ENCODE measurements at places on chromosomes 3 and 15.

DNA sequence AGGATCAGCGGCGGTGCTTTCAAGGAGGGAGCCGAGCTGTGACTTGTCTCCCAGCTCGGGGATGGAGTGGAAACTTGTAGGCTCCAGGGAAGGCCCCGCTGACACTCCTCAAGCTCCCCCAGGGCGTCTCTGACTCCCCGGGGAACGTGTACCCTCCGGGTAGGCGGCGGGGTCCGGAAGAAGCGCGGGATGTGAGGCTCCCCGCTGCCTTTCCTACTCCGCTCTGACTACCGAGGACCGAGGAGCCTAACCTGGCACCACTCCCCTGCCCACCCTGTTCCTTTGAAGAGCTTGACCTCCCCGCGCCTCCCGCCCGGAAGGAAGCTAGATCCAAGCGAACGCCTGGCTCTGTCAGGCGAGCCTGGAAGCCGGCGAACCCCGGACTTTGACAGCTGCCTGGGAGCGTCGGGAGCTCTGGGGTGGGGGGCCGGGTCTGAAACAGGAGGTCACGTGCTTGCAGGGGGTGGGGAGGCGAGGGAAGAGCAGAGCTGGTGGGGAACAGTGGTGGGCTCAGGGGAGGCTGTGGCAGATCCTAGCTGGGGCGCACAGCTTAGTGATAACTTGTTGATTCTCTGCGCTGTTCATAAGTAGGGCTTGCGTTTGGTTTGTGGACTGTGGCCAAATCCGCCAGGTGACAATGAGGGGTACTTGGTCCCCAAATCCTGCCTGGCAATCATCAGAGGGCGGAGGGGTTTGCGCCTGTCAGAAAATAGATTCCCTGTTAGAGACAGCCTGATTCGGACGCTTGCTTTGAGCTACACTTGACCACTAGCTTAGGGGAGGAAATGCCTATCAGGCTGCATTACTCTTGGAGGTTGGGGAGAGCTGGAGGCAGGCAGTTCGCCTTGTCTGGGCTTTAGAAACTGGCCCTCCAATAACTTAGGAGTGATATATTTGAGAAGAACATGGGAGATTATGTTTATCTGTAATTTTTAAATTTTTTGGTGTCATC lies 1.2 kb downstream of the CLSTN2 start:
- DNase-seq: no peak

DNA sequence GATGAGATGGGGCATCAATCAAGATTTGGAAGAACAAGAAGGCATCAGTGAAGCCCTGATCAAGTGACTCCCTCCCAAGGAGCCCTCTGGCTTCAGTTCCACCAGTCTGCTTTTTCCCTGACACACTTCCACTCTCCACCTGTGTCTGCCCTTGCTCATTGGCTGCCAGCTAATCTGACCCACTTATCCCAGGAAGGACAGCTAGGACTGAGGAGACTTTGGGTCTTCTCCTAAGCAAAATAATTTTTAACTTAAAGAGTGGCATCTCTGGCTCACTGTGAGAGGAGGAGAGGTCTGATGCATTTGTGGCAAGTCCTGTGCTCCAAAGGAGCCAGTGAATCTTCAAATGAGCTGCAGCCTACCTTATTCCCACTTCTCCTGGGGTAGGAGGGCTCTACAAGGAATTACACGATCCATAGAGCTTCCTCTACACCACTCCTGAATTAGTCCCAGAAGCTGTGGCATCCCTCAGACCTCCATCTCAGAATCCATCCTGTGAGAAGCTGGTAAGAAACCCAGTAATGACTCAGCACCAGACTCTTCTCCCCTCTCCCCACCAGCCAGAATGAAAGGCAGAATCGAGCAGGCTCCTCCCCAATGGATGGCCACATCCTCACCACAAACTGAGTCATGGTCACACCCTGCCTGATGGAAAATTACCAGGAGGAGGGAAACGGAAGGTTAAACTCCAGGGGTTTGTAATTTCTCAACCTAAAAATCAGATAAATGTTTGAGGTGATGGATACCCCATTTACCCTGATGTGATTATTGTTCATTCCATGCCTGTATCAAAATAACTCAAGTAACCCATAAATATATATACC lies 6.3 kb upstream of the PKM start:
- DNase-seq: peak; percentile 51

- DNase-seq: no peak
Observed at GRCh38 chr3:127483902-127484591, 106.5 kb downstream of the TPRA1 start.

DNA sequence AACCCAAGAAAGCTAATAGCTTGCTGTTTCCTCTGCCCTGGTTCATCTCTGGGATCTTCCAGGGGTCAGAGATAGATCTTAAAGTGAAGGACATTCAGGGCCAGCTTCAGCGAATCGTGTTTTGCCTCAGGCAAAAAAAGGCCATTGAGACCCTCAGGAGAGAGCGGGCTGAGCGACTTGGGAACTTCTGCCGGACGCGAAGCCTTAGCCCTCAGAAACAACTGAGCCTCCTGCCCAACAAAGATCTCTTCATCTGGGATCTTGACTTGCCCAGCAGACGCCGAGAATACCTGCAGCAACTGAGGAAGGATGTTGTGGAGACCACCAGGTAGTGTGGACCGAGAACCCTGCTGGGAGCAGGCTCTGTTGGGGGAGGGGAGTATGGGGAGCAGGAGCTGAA lies 42.5 kb downstream of the CDAN1 start:
- no peak for DNase-seq

- DNase-seq: peak; percentile 29
Observed at GRCh38 chr3:138833899-138834595, 681 bp downstream of the PIK3CB start.

- no peak for DNase-seq
Observed at GRCh38 chr3:54659347-54659746, 268.5 kb downstream of the LRTM1 start.

GRCh38 chr3:48934333-48934991 lies 15.8 kb downstream of the ARIH2 start:
- no peak for DNase-seq

GRCh38 chr15:25464383-25464782 lies 25.6 kb upstream of the UBE3A start:
- no peak for DNase-seq

DNA sequence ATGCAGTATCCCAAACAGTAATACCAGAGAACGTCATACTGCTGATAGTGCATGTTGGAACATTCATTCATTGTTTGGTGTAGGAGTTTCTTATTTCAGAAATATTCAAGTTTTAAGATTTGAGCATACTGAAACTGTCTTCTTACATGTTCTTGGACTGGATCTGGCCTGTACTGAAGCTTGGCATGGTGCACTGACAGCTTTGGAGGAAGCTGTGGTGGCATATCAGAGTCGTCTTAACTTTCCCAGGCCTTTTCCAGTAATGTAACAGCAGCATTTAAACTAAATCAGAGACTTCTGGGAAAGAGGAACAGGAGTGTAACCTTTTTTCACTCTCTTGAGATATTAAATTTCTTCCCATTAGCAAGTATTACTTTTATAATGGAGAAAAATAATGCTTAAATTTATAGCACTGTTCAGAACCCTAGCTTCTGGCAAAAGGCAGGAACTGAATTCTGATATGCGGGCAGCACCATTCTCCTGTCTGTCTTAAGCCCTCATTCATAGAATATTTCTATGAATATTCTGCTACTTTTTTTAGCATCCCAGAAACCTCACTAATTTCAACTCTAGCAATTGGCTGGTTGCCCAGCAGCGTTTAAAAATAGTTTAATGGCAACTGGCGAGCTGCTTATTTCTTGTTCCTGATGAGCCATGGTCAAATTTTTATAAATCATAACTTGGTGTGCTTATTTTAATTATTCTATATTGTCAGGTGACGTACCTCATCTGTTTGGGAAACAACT lies 31.1 kb downstream of the DNAJC13 start:
- DNase-seq: no peak

- no peak for DNase-seq
Observed at GRCh38 chr15:74044267-74045110, 37.9 kb downstream of the GOLGA6A start.

DNA sequence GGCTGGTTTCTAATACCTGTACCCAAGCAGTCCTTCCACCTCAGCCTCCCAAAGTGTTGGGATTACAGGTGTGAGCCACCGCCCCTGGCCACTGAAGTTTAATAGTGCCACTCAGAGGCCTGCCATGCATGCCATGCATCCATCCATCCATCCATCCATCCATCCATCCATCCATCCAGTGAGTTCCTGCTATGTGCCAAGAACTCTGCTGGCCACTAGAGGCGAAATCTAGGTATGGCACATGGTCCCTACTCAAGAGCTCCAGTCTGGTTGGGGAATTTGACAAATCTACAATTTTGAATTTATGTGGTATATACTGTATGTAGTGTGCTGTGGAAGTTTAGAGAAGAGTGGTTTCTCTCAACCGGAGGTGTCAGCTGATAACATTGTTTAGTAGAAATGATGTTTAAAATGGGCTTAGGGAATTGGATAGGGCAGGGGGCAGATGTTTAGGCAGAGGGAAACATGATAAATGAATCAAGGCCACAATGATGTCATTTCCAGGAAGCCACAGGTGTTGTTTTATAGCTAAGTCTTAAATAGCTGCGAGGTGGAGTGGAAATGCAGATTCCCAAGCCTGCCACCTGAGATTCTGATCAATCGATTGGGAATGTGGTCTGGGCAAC lies 384.4 kb upstream of the C2CD4B start:
- DNase-seq: no peak

- DNase-seq: no peak
Observed at GRCh38 chr3:65993134-65993900, 45.4 kb downstream of the MAGI1 start.

- DNase-seq: no peak
Observed at GRCh38 chr3:60045686-60046085, 995.9 kb upstream of the CFAP20DC start.

- DNase-seq: no peak
Observed at GRCh38 chr3:142218703-142219102, 6.7 kb downstream of the GK5 start.

DNA sequence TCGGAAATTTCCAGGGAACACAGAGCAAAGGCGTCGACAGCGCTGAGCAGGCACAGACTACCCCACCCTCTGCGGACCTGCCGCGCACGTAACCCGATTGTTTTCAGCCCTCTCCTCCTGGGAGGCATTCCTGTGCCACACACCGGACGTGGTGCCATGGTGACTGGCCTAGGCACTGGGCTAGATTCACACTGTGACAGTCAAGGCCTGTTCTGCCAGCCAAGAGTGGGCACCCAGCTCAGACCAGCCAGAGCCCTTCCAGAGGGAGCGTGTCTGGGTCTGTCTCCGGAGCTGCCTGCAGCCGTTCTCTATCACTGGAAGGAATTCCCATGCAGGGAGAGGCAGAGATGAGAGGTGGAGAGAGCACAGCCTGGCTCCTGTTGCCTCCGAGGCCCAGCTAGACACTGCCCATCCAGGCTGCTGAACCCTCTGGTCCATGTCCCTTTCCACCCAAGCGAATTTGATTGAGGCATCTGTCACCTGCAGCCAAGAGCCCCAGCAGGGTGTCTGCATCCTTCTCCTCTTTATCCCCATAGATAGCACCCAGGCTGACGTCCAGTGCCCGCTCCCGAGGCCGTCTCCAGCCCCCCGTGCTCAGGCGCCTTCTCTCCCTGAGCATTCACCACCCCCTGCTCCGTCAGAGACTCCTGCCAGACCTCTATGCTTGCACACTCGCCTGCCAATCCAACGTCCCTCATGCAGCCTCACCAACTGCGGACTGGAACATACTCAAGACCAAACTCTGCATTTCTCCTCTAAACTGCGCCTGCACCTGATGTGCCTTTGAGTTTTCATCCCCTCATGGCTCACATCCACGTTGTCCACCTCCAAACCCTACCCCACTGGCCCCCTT lies 267.5 kb downstream of the OCA2 start:
- no peak for DNase-seq

DNA sequence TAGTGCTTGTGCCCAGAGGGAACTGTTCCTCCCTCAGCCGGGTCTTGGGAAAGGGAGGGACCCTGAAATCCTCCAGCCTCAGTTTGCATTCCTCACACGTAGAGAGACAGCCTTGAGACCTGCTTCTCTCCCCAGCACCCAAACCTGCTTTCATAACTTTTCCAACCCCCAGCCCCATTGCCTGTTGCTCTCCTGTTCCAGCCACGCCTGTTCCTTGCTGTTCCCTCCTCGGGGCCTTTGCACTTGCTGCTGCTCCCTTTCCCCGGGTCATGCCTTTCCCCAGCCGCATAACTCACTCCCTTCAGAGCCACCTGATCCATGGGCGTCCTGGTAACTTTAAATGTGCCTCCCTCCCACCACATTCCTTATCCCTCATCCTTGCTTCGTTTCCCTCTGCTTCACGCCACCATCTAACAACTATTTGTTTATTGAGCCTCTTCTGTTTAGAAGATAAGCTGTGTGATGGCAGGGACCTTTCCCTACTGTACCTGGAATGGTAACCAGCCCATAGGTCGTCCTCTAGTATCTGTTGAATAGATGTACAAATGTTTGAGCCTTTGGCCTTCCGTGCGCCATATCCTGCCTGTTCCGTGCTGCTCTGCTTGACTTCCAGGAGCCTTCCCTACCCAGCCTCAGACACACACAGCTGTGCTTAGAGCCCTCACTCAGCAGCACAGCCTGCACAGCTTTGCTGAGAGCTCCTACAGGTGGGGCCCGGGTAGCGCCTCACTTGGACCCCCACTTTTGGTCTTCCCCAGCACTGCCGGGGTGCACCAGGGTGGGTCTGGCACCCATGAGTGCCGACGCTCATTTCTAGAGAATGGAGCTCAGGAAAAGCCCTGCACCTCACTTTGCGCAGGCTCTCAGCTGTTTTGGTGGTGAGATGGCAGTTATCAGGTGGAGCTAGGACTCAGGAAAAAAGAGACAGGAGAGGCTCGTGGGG lies 60.2 kb downstream of the SCN5A start:
- no peak for DNase-seq

GRCh38 chr3:13618836-13619235 lies 69.9 kb downstream of the FBLN2 start:
- DNase-seq: no peak

DNA sequence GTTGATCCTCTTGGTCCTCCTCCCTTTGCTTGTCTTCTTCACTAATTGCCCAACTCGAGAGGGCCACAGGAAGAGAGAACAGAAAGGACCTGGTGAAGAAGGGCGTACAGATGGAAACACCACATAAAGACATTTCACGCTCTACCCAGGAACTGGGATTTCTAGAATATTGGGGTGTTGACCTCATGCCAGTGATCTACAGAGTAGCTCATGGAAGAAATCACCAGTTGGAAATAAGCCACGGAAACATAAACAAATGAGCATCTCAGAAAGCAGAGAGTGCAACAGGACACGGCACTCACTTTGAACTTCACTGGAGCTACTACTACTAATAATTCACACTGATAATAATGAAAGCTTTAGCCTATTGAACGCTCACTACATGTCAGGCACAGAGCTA lies 84.6 kb upstream of the ARHGEF3 start:
- DNase-seq: no peak

- no peak for DNase-seq
Observed at GRCh38 chr3:12984023-12984823, 89.0 kb downstream of the IQSEC1 start.

DNA sequence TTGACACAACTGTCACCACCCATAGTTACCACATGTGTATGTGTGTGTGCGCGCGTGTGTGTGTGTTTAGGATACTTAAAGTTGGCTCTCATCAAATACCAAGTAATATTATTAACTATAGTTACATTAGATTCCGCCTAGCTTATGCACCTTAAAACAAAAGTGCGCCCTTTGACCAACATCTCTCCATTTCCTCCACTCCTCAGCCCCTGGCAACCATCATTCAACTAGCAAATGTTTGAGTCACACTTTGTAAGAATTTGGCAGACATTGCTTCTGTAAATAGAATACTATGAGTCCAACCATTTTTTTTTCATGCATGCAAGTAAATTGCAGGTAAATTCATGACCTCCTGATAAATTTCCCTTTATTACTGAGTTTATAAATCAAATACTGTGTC lies 169.3 kb downstream of the GBE1 start:
- DNase-seq: no peak

GRCh38 chr15:80266113-80266512 lies 14.1 kb upstream of the CTXND1 start:
- DNase-seq: no peak

Data from stimulated activated CD8-positive, alpha-beta memory T cell treated with anti-CD3 and anti-CD28 coated beads, Interleukin-4, amount 100 ng/mL, for 4 hours (primary cell).